ENCODE measurements at places on chromosomes 5 and 9.

GRCh38 chr9:37692622-37693221, 42.0 kb downstream of the FRMPD1 start:
- no peak for DNase-seq

GRCh38 chr9:20043035-20043434, 254.2 kb upstream of the SLC24A2 start:
- no peak for DNase-seq

- DNase-seq, result no peak
Observed at GRCh38 chr5:81010336-81011169, 50.4 kb downstream of the RASGRF2 start.

GRCh38 chr9:131589124-131589711, 43.9 kb downstream of the PRRT1B start:
- DNase-seq, result no peak

GRCh38 chr5:56207537-56207936, 25.6 kb downstream of the ANKRD55 start:
- no peak for DNase-seq

- DNase-seq, result no peak
Observed at GRCh38 chr5:24363789-24364481, 280.8 kb downstream of the CDH10 start.

GRCh38 chr5:23405316-23406068, 101.9 kb upstream of the PRDM9 start:
- DNase-seq, result no peak

DNA sequence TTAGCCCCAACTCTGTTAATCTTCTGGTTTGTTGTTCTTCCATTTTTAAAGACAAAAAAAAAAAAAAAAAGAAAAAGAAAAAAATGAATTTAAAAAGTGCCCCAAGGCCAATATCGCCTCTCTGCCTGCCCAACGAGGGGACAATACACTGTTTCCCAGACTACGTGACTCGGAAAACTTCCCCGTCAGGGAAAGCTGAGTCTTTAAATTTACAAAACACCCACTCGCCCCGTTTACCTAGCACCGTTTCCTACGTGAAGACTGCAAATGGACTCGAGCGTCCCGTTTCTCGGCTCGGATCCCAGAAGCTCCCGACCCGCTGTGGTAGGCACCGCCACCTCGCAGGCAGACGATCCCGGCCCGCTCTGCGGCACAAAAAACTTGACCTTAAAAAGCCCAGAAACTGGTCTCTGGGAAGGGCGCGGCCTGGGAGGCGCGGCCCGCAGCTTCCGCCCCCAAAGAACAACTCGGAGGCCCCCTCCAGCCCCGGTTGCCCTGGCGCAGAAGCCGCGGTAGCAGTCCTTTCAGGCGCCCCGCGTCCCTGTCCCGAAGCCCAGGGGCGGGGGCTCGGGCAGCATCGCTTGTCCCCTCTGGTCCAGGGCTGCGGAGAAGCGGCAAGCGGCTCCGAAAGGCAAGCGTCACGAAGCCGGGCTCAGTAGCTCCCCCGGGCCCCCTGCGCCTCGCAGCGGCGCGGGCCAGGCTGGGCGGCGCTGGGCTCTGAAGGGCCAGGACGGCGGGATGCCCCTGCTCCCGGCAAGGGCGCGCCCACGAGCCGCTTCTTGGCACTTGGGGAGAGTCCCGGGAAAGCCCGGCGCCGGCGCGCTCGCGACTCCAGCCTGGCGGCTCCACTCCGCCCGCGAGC, at the start of gene GCNT4:
GCNT4 (minus strand) TSS at position 367 of the 862 bp plus-strand sequence. CDS start 22,521 bp downstream, outside the sequence.
- DNase-seq, result peak; percentile 30

GRCh38 chr5:38726279-38726678, 119.5 kb upstream of the OSMR start:
- no peak for DNase-seq
